ENCODE measurements at places on chromosomes 2 and 18. TPM values are rescaled to one million over a fixed set of nuclear protein-coding genes. Genes with fewer than 3 reads are reported as not detected.

Gene CPLX4
- total RNA-seq, result not detected

Gene DSC1
- total RNA-seq, result not detected

Gene COLEC12
- total RNA-seq, result 0.05 TPM

Gene LHCGR
- total RNA-seq, result not detected

Gene CCL20
- total RNA-seq, result not detected

Gene PARD6G
- total RNA-seq, result 0.34 TPM

- no peaks in the 10 kb centered on the region for H3K4me1 ChIP-seq
- no peak overlapping the region for H3K4me3 ChIP-seq
- no peak for DNase-seq
- H3K36me3 ChIP-seq, result no peaks in the 10 kb centered on the region
- H3K27ac ChIP-seq, result no peak overlapping the region
- H3K27me3 ChIP-seq, result peaks cover 2% of the 10 kb centered on the region
Observed at GRCh38 chr18:29912351-29912750, 1130.2 kb downstream of the DSC3 start.

- no peak overlapping the region for H3K4me3 ChIP-seq
- no peaks in the 10 kb centered on the region for H3K4me1 ChIP-seq
- DNase-seq, result no peak
- H3K27ac ChIP-seq, result no peak overlapping the region
- H3K27me3 ChIP-seq, result no peaks in the 10 kb centered on the region
- peaks cover 4% of the 10 kb centered on the region for H3K36me3 ChIP-seq
Observed at GRCh38 chr2:140526575-140526974, 1604.2 kb downstream of the LRP1B start.

GRCh38 chr18:48296581-48296980, 112.6 kb downstream of the ZBTB7C start:
- no peak overlapping the region for H3K27ac ChIP-seq
- H3K36me3 ChIP-seq, result no peaks in the 10 kb centered on the region
- no peak overlapping the region for H3K4me3 ChIP-seq
- H3K27me3 ChIP-seq, result peaks cover 23% of the 10 kb centered on the region

GRCh38 chr2:197037863-197038398, 111.4 kb upstream of the PGAP1 start:
- no peak overlapping the region for H3K27ac ChIP-seq
- no peak overlapping the region for H3K4me3 ChIP-seq
- H3K27me3 ChIP-seq, result no peaks in the 10 kb centered on the region
- H3K4me1 ChIP-seq, result peaks cover 5% of the 10 kb centered on the region

- H3K4me1 ChIP-seq, result peaks cover 8% of the 10 kb centered on the region
- H3K27me3 ChIP-seq, result peaks cover 37% of the 10 kb centered on the region
- H3K27ac ChIP-seq, result no peak overlapping the region
- no peak overlapping the region for H3K4me3 ChIP-seq
- DNase-seq, result no peak
- H3K36me3 ChIP-seq, result no peaks in the 10 kb centered on the region
Observed at GRCh38 chr2:100107440-100107839, 35.0 kb downstream of the AFF3 start.

- H3K4me3 ChIP-seq, result no peak overlapping the region
- peaks cover 18% of the 10 kb centered on the region for H3K4me1 ChIP-seq
- peaks cover 55% of the 10 kb centered on the region for H3K36me3 ChIP-seq
- H3K27me3 ChIP-seq, result peaks cover 2% of the 10 kb centered on the region
- DNase-seq, result no peak
Observed at GRCh38 chr18:50268022-50268747, 1.9 kb upstream of the CFAP53 start.

GRCh38 chr2:118168615-118169014, 80.3 kb downstream of the INSIG2 start:
- H3K4me3 ChIP-seq, result no peak overlapping the region
- DNase-seq, result no peak
- no peaks in the 10 kb centered on the region for H3K36me3 ChIP-seq
- H3K4me1 ChIP-seq, result no peaks in the 10 kb centered on the region

GRCh38 chr2:231602859-231603467, 10.3 kb downstream of the TEX44 start:
- no peaks in the 10 kb centered on the region for H3K36me3 ChIP-seq
- peak overlapping the region; percentile 91 for H3K27ac ChIP-seq

DNA sequence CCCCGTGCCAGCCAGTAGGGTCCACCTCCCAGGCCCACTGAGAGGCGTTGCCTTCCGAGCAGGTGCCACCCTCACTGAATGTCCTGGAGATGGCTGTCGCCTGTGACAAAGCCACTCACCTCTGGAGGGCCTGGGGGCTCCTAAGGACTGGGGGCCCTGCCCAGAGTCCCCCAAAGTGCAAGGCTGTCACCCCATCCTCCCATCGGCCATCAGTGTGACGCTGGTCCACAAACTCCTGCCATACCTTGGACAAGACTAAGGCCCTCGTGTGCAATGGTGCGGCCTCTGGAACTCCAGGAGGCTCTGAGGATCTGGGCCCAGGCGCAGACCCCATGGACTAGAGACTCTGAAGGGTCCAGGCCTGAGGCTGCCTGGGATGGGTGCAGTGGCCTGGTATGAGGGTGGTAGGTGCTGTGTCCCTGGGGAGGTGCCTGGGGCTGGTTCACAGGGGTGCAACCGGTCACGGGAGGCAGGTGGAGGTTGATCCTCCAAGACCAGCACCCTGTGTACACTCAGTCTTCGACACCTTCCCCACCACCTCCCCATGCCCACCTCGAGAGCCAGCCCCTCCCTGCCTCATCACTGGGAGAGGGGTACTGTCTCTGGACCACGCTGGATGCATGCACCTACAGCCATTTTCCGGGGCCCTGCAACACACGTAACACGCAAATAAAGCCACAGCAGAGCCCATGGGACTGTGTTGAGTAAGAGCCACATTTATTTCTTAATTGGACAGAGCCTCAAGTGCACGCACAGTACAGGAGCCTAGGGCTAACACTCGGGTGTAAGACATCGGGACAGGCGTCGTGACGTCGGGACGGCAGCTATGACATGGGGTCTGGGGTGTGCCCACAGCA, 21.6 kb downstream of the AQP12A start:
- H3K4me1 ChIP-seq, result no peaks in the 10 kb centered on the region
- no peak for DNase-seq
- H3K36me3 ChIP-seq, result no peaks in the 10 kb centered on the region
- H3K27me3 ChIP-seq, result peaks cover 46% of the 10 kb centered on the region

DNA sequence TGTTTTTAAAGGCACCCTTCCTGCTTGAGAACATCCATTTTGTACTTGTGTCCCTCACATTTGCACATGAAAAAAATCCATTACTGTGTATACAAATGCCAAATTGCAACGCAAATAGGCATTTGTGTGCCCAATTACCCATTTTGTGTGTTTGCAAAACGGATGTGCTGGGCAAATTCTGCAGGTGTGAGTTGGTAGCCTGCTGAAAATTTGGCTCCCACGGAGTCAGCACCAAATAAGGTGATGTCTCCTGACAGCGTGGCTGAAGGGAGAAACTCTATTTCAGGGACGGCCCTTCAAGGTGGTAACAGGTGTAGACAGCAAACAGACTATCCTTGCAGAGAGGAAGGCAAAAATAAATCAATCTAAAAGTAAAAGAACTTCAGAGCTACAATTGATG, 661.1 kb downstream of the BCL11A start:
- no peaks in the 10 kb centered on the region for H3K4me1 ChIP-seq
- no peak overlapping the region for H3K4me3 ChIP-seq
- H3K27me3 ChIP-seq, result no peaks in the 10 kb centered on the region
- no peak for DNase-seq
- H3K27ac ChIP-seq, result no peak overlapping the region
- H3K36me3 ChIP-seq, result no peaks in the 10 kb centered on the region

- H3K4me1 ChIP-seq, result peaks cover 93% of the 10 kb centered on the region
- no peak overlapping the region for H3K4me3 ChIP-seq
- H3K27me3 ChIP-seq, result no peaks in the 10 kb centered on the region
- H3K27ac ChIP-seq, result no peak overlapping the region
- peaks cover 8% of the 10 kb centered on the region for H3K36me3 ChIP-seq
Observed at GRCh38 chr2:217220228-217221013, 360.6 kb upstream of the TNP1 start.

Measured in HFFc6 (cell line).